Spinal cord (tissue), 10 donors: ENCODE measurements at places on chromosomes 11 and 22.

- DNase-seq = no peak
These were observed 58.7 kb upstream of the FAM181B start for GRCh38 chr11:82792319-82792718.

DNA sequence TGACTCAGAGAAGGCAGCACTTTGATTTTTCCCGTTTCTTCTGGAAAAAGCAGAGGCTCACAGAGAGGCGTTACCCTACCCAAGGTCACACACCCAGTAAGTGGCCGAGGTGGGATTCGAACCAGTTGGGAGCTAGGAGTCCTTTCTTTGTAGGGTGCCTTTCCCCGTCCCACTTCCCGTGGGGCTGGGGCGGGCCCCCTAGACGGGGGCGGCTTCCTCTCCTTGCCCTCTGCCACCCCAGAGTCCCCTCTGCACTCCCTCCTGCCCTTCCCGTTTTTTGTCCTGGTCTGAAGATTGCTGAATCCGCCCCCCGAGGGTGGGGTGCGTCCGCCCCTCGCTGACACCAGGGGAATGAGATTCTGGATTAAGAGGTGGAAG lies 747 bp downstream of the TPCN2 start:
- DNase-seq = no peak

DNA sequence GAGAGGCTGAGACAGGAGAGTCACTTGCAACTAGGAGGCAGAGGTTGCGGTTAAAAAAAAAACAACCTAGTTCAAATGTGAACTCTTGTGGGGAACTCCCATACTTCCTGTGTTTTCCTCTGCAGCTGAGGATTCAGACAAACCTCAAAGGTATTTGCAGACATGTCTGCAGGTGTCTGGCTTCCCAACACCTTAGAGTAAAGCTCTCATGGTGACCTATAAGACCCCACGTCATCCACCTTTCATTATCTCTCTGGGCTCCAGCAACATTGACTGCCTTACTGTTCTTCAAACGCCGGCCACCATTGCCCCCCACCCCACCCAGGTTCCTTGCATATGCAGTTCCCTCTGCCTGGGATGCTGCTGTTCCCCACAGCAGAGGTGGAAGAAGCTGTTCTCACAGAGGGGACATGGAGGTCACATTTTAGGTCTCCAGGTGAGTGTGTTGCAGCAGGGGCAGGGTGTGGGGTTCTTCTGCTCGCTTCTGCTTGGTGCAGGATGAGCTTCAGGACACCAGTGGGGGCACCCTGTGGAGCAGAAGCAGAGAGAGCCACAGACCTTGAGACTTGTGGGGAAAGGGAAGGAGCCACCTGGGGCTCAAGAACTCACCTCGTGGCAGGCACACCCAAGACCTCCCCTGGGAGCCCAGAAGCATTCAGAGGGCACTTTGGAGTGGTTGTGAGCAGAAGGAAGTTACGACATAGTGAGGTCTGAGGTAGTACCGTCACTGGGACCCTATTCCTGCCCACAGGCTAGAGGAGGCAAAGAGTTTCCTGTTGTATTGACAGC lies 203.2 kb downstream of the CSNK2A3 start:
- DNase-seq = no peak

DNA sequence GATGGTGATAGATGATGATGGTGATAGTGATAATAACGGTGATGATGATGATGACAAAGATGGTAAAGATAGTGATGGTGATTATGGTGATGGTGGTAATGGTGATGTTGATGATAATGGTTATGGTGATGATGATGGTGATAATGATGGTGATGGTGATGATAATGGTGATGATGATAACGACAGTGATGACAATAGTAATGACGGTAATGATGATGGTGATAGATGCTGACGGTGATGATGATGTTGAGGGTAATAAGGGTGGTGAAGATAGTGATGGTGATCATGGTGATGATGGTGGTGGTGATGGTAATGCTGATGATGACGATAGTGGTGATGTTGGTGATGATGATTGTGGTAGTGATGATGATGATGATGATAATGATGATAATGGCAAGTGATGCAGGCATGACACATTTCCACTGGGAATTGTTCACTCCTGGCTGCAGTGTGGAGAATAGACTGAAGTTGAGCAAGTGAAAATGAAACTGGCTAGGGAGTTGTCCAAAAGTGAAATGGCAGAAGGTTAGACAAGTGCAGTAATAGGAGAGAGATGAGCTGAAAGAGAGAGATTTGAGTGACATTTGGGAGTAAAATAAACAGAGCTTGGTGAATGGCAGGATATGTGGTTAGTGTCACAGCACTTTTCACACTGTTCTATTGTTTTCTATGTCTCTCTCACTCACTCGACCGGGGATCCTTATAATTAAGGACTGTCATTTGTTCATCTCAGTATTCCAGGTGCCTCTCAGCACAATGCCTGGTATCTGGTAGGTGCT lies 992.5 kb downstream of the OPCML start:
- DNase-seq = no peak
